GM23248 (cell line): ENCODE measurements at places on chromosomes 13 and 19. TPM values are rescaled to one million over a fixed set of nuclear protein-coding genes. Genes with fewer than 3 reads are reported as not detected.

- DNase-seq, result peak; percentile 58
These were observed 435.3 kb upstream of the HTR2A start for GRCh38 chr13:47332149-47332548.

Gene NR2F6
- total RNA-seq, result 82.5 and 96.7 TPM in 2 replicates

GRCh38 chr19:1789261-1790041 is 22.6 kb downstream of the ATP8B3 start:
- DNase-seq, result peak; percentile 17

DNA sequence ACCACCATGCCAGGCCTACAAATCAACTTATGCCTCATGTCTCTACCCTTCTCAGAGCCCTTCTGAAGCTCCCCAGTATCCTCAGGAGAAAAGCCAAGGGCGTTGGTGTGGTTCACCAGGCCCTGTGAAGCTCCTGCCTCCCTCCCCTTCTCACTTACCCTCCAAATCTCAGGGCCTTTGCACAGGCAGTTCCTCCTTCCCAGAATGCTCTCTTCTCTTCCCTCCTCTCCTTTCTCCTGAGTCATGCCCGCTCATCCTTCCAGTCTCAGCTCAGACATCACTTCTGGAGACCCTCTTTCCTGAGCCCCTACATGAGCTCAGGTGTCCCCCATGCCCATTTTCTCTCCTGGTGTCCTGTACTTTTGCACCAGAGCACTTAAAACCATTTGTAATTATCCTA is 20.5 kb downstream of the HIF3A start:
- DNase-seq, result no peak

DNA sequence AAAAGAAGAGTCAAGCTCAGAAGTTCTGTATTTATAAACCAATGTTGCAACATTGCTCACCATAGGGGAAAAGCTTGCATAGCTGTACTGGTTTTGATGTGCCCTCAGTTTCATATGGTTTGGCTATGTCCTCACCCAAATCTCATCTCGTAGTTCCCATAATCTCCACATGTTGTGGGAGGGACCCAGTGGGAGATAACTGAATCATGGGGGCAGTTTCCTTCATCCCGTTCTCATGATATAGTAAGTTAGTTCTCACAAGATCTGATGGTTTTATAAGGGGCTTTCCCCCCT is 73.9 kb downstream of the TNFRSF19 start:
- no peak for DNase-seq

DNA sequence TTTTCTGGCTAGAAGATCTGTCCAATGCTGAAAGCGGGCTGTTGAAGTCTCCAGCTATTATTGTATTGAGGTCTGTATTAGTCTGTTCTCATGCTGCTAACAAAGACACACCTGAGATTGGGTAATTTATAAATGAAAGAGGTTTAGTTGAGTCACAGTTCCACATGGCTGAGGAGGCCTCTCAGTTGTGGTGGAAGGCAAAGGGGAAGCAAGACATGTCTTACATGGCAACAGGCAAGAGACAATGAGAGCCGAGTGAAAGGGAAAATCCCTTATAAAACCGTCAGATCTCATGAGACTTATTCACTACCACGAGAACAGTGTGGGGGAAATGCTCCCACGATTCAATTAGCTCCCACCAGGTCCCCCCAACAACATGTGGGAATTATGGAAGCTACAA is 980.4 kb downstream of the SLITRK5 start:
- DNase-seq, result no peak

Gene MAMSTR
- total RNA-seq, result 0.22 TPM in 1 of 2 replicates, not detected in the other

DNA sequence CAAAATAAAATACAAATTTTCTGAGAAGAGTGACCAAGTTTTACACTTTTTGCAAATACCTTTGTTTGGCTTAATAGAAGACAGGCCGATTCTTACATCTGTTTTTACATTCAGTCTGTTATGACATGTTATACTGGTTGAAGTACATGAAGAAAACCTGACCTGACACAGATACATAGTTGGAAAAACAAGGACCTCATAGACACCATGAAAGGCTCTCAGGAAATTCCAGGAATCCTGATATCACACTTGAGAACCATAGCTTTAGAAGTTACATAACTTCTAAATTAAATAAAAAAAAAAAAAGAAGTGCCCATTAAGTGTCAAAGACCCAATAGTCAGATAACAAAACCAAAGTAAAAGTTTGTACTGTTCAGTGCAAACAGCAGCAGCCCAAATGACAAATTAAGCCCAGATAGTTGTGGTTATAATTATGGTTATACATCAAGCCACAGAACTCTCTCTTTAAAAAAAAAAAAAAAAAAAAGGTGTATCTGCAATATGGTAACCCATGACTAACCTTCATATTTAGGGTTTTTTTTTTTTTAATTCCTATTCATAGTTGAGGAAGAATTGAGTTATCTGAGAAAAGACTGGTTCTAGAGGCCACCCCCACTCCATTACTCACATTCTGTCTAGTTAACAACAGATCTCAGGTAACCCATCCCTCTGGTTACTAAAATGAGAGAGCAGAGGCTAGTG is 19.8 kb downstream of the RBM26 start:
- DNase-seq, result peak; percentile 13

Gene TPTE2
- total RNA-seq, result not detected in 2 replicates

DNA sequence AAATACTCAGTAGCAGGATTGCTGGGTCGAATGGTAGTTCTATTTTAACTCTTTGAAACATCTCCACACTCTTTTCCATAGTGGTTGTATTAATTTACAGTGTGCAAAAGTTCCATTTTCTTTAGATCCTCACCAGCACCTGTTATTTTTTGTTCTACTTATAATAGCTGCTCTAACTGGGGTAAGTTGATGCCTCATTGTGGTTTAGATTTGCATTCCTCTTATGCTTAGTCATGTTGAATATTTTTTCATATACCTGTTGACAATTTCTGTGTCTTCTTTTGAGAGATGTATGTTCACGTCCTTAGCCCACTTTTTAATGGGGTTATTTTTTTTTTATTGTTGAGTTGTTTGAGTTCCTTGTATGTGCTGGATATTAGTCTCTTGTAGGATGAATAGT is 144.6 kb downstream of the NBEA start:
- peak; percentile 1 for DNase-seq

Gene ZNF135
- total RNA-seq, result 5.1 and 6.4 TPM in 2 replicates

GRCh38 chr19:13830741-13831536 is 35.7 kb downstream of the ZSWIM4 start:
- DNase-seq, result peak; percentile 77

- no peak for DNase-seq
These were observed 134.6 kb upstream of the RFC3 start for GRCh38 chr13:33683376-33683775.

DNA sequence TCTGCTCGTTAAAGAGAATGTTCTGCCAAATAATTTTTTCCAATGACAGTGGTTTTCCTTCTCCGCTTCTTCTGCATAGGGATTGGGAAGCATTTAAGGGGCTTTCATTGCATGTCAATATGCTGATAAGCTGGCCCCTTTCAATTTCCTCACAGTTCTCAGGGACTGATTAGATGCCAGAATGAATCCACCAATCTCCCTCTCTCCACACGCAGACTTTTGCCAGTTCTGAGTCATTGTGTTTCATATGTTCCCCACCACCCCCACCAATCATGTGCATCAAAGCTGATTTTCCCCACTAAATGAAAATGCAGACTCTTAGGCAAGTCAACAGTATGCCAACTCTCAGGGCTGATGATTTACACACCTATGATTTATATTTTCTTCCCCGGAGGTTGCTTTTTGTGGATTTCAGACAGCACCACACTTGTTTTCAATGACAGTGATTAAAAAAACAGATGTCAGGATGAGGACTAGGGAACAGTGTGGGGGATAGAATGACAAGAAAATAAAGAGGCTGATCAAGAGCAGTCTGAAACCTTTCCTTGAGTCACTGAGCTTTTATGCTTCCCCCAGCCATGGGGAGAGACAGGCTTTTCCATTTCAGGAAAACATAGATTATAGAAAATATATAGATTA is 47.9 kb upstream of the C13orf42 start:
- peak; percentile 61 for DNase-seq

DNA sequence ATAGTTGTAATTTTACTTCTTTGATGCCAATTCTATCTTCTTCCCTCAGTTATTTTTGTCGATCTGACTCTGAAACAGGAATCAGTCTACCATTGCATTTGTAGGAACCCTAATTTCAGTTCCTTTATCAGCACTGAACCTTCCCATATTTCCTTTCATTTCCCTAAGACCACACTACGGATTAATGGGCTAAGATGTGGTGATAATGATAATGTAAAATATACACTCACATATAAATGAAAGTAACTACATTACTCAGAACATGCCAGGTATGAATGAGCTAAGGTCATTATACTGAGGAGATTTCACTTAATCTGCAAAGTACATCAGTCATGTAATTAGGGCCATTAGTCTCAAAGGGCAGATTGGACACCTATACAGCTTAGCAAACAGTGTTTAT is 60.2 kb upstream of the RFC3 start:
- DNase-seq, result no peak

DNA sequence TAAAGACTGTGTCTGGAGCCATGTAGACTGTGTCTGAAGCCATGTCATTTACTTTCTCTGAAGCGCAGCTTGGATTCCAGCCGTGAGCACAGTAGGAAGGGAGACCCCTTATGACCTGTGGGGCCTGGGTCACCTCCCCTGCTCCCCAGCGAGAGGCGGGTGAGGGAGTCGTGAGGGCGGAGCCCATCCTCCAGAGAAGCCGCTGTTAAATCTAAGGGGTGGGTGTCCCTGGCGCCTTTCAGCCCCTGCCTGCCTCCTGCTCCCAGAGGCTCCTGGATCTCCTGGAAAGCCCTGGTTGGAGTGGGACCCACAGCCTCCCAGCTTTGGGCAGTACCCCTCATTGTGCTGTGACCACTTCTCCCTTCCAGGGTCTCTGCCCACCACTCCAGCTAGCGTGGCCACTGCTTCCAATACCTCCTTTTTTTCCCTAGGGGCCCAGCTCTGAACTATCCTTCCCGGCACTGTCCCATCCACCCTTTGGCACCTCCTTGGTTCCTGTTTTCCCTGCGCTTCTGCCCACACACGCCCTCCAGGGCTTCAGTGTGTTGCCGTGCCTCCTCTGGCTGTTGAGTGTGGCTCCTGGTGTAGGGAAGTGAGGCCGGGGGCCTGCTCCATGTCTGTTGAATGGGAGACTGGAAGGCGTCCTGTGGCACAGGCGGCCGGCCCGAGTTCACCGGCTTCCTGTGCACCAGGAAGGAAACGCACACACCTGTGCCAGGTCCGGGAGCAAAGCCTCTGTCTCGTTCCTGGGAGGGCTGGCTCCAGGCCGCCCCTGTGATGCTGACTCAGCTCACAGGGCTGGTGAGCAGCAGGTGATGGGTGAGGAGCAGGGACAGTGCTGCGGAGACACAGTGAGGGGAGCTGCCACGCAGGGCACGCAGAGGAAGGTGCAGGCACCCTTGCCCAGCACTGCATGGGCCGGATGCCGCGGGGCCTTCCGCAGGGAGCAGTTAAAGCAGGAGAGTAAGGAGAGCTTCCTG is 29.4 kb downstream of the ATP4B start:
- no peak for DNase-seq

DNA sequence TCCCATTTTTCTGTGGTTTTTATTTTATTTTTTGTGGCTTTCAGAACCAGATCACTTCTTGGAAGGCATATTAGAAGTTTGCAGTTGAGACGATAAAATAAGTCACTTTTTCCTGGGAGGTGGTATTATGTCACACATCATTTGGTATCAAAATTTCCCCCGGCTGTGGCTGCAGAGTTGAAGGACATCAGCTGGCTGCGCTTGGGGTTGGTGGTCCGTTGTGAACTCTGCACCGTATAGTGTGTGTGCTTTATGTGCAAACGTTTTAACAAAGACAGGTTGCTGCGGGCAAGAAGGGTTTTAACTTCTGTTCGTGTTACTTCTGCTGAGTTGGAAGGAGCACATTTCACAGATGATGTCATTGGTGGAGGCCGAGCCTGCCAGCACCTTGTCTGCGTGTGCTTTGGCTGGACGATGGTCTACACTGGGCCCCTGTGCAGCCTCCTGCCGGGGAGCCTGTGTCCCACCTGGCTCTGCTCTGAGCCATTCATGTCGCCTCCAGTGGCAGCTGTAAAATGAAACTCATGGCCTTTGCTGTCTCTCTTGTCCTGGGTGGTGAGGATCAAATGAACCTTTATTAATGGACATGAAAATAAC is 9.6 kb downstream of the ATP11A start:
- DNase-seq, result no peak

- peak; percentile 63 for DNase-seq
These were observed 1.3 kb downstream of the LAMP1 start for GRCh38 chr13:113298043-113298945.

- DNase-seq, result peak; percentile 85
These were observed at the start of gene CGB7 for GRCh38 chr19:49057636-49058234. Gene CGB7, minus strand, starts transcription at chr19:49057749. Its CDS starts 2,374 bp downstream, at chr19:49055375.
